ENCODE measurements at places on chromosomes 5 and 9.

- no peak for DNase-seq
Measured at GRCh38 chr9:85016384-85017006, 347.0 kb downstream of the NTRK2 start.

- no peak for DNase-seq
Measured at GRCh38 chr5:174668349-174668748, 56.0 kb upstream of the MSX2 start.

DNA sequence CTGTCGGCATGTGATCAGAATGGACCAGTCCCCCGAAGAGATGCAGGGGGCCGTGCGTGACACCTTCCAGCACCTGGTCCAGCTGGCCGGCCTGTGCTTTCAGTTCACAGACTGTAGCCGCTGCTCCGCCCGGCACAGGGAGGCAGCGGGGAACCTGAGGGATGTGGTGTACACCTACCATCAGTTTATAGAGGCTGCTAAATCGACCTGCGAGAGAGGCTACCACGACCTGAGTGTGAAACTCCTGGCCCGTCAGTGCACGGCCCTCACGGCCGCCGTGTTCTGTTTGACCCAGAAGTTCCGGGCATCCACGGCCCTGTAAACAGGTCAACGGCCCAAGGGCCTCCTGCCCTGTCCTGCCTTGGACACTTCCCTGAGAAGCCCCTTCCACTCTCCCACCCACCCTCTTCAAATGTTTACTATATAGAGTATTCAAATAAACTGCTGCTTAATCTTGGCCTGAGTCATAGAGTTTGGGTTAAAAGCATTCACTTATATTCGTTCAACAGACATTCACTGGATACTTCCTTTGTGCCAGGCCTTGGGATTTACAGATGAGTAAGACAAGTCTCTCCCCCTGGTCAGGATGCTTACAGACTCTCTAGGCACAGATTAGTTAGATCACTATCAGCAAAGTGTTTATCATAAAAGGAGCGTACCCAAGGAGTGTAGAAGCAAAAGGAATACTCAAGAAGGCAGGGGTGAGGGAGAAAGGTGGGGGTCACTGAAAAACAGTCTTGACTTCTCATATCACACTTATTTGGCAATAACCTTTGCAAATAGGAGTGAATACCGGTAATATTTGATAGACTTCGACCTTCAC is 6.9 kb upstream of the TRMT10B start:
- DNase-seq, result peak; percentile 82

- DNase-seq, result no peak
Measured at GRCh38 chr5:167765352-167765751, 526.1 kb upstream of the WWC1 start.

- DNase-seq, result no peak
Measured at GRCh38 chr9:131051592-131052517, 42.9 kb downstream of the LAMC3 start.

DNA sequence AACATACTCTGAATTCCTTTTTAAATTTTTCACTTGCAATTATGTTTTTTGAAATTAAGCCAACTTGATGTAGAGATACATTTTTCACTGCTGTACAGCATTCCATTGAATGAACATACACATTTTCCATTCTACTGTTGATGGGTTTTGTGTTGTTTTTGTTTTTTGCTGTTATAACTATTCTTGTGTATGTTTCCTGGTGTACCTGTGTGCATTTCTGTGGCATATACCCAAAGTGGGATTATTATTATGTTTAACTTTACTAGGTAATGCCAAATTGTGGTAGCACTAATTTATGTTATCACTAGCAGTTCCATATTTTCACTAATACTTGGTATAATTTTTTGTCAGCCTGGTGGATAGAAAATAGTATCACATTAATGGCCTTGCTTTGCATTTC is 2.7 kb downstream of the RFESD start:
- no peak for DNase-seq

Measured in fibroblast of villous mesenchyme (primary cell).